Activated naive CD8-positive, alpha-beta T cell treated with anti-CD3 and anti-CD28 coated beads for 36 hours (primary cell): ENCODE measurements at places on chromosomes 1 and 21. TPM values are rescaled to one million over a fixed set of nuclear protein-coding genes. Genes with fewer than 3 reads are reported as not detected.

The FMO2 gene
- not detected for total RNA-seq

The OR2W3 gene
- not detected for total RNA-seq

DNA sequence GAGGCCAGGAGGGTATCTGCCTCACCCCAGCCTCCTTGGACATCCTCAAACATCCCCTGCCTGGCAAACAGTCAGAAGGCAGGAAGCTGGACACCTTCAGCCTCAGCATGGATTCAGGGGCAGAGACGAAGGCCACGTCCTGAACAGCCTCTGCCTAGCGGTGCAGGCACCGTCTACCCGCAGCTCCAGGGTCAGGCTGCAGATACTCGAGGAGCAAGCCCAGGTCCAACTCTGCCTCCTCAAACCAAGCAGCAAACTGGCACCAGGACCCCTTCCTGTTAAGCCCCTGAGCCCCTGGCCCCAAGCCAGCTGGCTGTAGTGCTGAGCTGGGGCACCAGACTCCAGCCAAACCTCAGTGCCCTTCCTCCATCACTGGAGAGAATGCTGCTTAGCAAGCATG lies 494.7 kb downstream of the NPHP4 start:
- H3K4me3 ChIP-seq: no peak overlapping the region
- H3K27ac ChIP-seq: no peak overlapping the region
- H3K36me3 ChIP-seq: no peaks in the 10 kb centered on the region

DNA sequence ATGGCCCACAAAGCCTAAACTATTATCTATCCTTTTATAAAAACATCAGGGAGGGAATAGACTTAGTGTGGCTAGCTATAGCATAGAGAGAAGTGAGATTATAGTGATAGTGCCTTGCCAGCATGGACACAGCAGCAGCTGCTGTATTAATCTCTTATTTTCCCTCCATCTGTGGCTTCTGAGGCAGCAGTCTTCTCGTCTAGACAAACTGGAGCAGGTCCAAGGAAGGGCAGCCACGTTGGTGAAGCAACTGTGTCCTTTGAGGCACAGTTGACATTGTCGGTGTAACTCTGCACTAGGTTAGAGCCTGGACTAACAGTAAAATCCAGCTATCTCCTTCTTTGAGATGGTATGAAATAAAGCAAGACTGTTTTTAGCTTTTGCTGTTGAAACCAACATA lies 131.3 kb downstream of the CACHD1 start:
- H3K27me3 ChIP-seq: no peaks in the 10 kb centered on the region
- DNase-seq: no peak
- H3K4me1 ChIP-seq: peaks cover 3% of the 10 kb centered on the region
- H3K4me3 ChIP-seq: no peak overlapping the region

GRCh38 chr21:41176846-41177245 lies 8.9 kb downstream of the BACE2 start:
- no peak overlapping the region for H3K4me3 ChIP-seq
- no peak overlapping the region for H3K27ac ChIP-seq
- DNase-seq: no peak
- no peaks in the 10 kb centered on the region for H3K36me3 ChIP-seq
- no peaks in the 10 kb centered on the region for H3K4me1 ChIP-seq
- peaks cover 31% of the 10 kb centered on the region for H3K27me3 ChIP-seq
